ENCODE measurements at places on chromosomes 16 and 17.
A peak's percentile ranks its signal among the peaks of the same experiment; 100 is the strongest.

DNA sequence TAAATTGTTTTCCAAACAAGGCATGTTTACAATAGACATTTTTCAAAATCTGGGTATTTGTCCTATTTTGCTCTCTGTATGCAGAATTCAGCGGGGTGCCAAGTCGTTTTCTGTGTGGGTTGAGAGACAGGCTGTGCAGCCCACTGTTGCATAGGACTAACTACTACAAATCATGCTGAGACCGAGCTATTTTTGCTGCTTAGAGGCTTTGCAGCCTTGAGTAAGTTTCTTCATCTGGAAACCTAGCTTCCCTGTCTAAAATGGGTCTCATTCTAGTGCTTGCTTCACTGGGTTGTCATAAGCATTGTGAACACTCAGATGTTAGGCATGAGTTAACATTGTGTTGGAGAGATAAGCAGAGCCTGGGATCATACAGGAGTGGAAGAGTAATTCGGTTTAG lies 1.3 kb downstream of the PRPSAP2 start:
- peak; percentile 62 for DNase-seq

DNA sequence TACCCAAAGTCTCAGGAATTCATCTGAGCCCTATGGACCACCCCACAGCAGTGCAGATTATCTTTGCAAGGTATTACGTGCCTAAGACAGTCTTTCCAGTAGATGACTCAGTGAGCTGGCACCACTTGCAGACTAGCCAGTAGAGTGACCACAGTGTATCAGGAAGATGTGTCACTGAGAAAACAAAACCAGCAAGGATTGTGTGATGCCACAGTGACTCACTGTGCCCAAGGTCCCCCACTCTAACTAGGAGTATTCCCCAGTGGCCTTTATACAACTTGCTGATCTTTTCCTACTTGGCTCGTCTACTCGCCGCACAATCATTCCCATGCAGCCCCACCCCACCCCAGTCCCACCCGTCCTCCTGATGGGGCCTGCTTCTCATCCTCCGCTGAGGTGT lies 26.8 kb upstream of the PRKCA start:
- DNase-seq, result peak; percentile 78

DNA sequence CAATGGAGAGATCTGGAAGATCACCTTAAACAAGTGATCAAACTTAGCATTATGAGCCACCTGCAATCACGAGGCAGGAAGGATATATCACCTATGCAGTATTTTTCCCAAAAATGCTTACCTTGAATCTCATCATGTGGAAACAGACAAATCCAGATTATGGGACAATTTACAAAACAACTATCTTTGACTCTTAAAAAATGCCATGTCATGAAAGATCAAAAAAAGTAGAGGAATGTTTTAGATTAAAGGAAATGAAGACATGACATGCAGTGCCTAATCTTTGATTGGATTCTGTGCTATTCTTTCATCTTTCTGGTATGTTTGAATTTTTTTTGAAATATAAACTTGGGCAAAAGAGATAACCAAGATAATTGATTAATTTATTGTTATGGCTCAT lies 95.9 kb downstream of the KPNA2 start:
- DNase-seq, result no peak

- no peak for DNase-seq
These were observed 189.6 kb upstream of the NLRP1 start for GRCh38 chr17:5773816-5774360.

GRCh38 chr17:48603959-48604769 lies 622 bp downstream of the HOXB6 start:
- peak; percentile 80 for DNase-seq

DNA sequence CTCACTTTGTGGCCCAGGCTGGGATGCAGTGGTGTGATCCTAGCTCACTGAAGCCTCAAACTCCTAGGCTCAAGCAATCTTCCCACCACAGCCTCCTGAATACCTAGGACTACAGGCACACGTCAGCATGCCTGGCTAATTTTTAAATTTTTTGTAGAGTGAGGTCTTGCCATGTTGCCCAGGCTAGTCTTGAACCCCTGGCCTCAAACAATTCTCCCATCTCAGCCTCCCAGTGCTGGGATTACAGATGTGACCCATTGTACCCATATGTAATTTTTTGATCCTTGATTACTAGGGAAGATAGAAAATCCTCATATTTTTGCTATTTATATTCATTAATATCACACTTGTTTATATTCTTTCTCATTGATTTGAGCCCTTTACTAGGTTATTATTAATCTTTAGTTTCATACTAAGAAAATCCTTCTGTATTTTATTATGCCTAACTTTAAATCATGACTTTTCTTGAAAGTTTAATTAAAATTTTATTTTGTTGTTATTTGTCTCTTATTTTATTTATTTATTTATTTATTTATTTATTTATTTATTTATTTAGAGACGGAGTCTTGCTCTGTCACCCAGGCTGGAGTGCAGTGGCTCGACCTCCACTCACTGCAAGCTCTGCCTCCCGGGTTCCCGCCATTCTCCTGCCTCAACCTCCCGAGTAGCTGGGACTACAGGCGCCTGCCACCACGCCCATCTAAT lies 75.4 kb downstream of the BCAS3 start:
- DNase-seq, result no peak

DNA sequence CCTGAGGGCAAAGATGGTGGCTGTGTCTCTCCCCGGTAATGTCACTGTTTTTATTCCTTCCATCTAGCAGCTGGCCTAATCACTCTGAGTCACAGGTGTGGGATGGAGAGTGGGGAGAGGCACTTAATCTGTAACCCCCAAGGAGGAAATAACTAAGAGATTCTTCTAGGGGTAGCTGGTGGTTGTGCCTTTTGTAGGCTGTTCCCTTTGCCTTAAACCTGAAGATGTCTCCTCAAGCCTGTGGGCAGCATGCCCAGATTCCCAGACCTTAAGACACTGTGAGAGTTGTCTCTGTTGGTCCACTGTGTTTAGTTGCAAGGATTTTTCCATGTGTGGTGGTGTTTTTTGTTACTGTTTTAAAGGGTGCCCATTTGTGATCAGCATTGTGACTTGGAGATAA lies 5.5 kb upstream of the RAPGEFL1 start:
- no peak for DNase-seq

GRCh38 chr17:69231521-69231920 lies 2.9 kb upstream of the ABCA10 start:
- DNase-seq, result no peak

GRCh38 chr16:87959391-87959990 lies 8.3 kb downstream of the BANP start:
- no peak for DNase-seq

DNA sequence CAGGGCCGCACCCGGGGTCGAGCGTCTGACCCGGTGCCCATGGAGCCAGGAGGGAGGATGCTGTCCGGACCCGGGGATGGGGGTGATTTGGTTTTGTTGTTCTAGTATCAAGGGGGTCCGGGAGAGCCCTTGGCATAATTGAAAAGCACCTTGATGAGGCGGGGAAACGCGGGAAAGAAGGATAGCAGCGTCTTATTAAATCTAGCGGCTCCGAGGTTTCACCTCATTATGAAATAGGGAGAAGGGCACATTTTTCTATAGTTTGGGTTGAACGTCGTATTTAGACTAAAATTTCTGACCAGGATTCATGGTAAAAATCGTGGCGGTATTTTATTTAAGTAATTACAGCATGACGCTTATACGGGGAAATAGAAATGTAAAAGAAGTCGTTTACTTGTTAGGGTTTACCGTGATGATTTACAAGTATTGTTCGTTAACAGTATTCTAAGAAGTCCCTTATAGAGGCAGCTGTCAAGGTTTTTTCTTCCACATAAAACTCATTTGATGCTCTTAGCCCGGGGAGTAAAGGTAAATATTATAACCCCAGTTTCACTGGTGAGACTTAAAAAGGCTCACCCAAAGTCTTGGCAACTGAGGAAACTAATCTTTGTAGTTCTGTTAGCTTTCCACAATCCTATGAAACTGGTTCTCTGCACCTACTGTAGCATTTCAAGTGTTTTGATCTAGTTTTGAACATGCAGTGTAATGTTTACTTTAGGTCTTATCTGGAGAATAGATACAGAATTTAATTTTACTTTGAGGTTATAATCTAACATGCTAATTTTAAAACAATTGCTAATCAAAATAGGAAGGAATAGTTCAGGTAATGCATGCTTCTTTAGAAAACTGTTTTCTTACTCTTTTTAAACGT lies 756 bp downstream of the LUC7L3 start:
- no peak for DNase-seq

DNA sequence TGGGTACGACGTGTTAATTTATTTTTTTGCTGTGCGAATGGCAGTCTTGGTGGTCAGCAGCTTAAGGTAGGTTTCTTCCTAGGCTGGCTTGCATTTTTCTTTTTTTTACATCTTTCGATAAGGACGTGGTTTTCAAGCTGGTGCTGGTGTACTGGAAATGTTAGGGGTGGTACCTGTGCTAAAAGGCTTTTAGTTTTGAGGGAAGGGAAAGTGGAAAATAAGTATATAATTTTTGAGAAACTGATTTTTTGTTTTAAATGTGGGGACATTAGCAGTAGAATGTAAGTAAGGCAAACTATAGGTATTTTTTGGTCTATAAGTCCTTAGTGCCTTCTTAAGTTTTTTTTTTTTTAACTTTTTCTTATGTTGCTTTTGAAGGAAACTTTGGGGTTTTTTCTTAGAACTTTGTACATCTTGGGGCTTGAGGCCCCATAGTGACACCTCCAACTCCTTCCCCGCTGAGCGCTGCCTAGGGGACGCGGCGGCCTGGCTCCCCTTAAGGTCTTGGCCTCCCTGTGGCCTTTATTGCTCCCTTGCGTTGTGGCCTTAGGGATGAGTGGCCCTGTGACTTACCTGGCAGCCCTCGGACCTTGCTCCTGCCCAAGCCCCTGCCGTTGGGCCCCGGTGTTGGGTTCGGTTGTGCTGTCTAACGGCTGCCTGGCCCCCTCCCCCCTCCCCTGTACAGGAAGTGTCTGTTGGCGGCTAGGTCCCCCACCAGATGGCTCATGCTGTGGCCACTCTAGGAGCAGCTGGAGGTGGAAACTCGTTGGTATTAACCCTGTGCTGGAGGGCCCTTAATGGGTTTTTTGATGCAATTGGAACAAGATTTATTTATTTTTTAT lies 88.0 kb upstream of the RPRML start:
- DNase-seq, result peak; percentile 94

- no peak for DNase-seq
These were observed 21.4 kb upstream of the SPACA3 start for GRCh38 chr17:32970281-32970680.

DNA sequence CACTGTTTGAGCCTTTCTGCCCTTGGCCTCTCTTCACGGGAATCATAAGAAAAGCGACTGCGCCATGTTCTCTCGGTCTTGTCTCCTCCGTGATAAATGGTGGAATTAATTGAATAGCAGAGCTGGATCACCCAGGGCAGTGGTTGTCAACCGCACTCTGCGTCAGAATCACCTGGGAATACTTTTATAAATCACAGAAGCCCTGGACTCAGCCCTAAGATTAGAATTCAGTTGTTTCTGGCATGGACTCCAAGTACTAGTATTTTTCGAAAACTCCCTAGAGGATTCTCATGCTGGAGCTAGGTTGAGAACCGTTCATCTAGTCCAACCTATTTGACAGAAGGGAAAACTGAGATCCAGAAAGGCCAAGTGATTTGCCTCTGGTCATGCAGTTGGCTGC lies 64.1 kb downstream of the SPACA3 start:
- DNase-seq, result no peak

- no peak for DNase-seq
These were observed 54.1 kb upstream of the MARCHF10 start for GRCh38 chr17:62862251-62862650.

All from mesenchymal stem cell (in vitro differentiated cells and primary cell).